ENCODE measurements at places on chromosomes 11 and 22.

GRCh38 chr11:1456596-1457325, 29.8 kb downstream of the MOB2 start:
- no peak for DNase-seq

DNA sequence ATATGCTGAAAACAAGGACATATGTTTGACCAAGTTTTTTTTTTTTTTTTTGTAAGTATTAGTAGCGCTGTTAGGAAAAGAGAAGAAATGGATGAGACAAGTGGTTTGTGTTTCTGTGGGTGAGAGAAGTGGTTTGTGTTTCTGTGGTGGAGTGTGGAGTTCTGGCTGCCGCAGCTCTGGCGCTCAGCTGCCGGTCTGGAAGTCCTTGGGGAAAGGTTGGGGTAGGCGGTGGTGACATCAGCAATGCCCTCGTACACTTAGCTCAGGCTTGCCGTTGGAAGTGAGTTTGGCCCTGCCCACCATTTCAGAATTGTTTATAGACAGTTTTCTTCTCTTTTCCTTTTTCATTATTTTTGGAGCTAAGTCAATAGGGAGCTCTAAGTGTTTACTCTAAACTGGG, 116.6 kb downstream of the TBC1D22A start:
- DNase-seq = no peak

DNA sequence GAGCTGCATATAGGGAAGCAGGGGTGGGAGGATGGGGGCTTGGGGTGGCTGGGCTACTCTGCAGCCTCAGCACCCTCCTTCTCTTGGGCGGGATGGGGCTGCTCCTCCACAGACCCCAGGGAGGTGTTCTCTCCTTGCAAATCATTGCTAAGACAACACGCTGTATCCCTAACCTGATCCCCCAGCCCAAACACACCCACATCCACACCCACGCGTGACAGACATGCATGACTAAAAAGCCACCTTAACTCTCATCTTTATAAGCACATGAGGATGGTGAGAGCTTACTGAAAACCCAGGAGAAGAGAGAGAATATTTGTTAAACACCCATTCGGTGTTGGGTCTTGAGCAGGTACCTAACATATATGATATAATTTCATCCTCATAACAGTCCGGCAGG, 39.9 kb upstream of the EIF3D start:
- DNase-seq = no peak

GRCh38 chr22:19805821-19806212, 45.2 kb downstream of the TBX1 start:
- DNase-seq = no peak

DNA sequence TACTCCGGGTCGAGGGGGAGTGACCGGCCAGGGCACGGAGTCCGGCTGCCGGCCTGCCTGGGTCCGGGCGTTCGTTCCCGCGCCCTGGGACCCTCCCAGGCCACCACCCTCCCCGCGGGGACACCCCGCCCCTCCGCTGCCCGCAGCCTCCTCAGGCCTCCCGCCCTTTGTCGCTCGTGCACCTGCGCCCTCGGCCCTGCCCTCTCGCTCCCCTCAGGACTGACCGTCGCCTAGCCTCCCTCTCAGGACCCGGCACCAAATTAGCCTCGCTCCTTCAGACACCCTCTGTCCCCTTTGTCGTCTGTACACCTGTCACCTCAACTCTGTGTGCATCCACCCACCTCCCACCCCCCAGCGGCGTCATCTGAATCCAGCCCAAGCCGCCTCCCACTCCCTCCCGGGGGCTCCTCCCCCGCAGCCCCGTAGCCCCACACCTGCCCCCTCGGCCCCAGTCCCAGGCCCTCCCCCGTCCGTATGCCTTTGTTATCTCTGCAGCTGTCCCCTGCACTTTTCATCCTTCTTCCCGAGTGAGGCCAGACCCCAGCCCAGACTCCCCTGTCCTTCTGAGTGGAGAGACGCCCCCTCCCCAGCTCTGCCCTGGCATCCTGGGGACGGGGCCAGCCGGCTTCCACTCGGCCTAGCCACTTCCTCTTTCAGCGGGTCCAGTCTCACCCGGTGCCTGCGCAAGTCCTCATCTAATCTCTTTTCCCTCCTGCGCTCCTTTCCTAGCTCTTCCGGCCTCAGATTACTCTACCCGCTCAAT, 643 bp downstream of the TIGD3 start:
- DNase-seq = no peak

Measured in smooth muscle cell of the brain vasculature (primary cell).